Anterior cingulate cortex (tissue), 58 donors: ENCODE measurements at places on chromosomes 3 and 15.
A peak's percentile ranks its signal among the peaks of the same experiment; 100 is the strongest.

GRCh38 chr15:72966641-72967040, 85.6 kb upstream of the NEO1 start:
- DNase-seq, result no peak

- no peak for DNase-seq
Observed at GRCh38 chr3:98763076-98763475, at the start of gene ST3GAL6. Gene ST3GAL6, plus strand, starts transcription at chr3:98763340. Its CDS starts 5,101 bp downstream, at chr3:98768441.

- DNase-seq, result no peak
Observed at GRCh38 chr3:9902372-9903237, at the start of gene IL17RE. Gene IL17RE, plus strand, starts transcription at chr3:9902848. Its CDS starts 85 bp downstream, at chr3:9902933.

GRCh38 chr3:170021083-170021482, 16.7 kb upstream of the GPR160 start:
- no peak for DNase-seq

- DNase-seq, result no peak
Observed at GRCh38 chr15:38554354-38554753, 10.3 kb downstream of the RASGRP1 start.

GRCh38 chr3:183554377-183554776, 1.1 kb downstream of the KLHL6 start:
- no peak for DNase-seq

DNA sequence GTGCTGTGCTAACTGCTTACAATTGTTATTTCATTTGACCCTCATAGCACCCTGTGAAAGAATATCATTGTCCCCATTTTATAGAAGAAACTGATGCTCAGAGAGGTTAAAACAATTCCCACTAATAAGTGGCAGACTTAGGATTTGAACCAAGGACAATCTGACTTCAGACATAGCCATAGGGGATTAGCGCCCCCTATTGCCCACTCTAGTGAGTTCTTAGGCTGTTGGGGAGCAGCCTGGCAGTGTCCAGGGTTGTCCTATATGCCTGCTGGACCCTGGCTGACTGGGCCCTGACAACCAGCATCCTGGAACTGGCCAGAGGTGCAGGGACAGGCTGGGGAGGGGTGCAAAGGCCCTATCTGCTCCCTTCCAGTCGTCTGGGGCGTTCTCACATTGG, 15.4 kb downstream of the DPH3 start:
- no peak for DNase-seq

DNA sequence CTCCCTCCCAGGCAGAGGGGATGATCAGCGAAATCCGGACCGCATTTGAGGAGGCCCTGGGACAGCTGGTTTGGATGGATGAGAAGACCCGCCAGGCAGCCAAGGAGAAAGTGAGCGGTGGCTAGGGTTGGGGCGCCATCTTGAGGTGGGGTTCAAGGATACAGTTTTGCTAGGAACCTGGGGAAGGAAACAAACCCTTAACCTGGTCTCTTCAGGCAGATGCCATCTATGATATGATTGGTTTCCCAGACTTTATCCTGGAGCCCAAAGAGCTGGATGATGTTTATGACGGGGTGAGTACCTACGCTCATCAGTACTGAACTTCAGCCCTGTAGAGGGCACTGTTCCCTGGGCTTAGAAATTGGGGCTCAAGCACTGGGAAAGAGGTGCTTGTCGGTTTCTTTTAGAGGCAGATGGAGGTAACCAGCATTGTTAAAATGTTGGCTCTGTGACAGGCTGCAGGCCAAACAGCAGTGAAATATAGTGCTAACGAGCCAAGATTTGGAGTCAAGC, 9.6 kb upstream of the PSMD2 start:
- peak; percentile 22 for DNase-seq

- no peak for DNase-seq
Observed at GRCh38 chr3:73437828-73438227, 186.9 kb downstream of the PDZRN3 start.

GRCh38 chr3:162224746-162225145, 728.1 kb downstream of the OTOL1 start:
- no peak for DNase-seq

DNA sequence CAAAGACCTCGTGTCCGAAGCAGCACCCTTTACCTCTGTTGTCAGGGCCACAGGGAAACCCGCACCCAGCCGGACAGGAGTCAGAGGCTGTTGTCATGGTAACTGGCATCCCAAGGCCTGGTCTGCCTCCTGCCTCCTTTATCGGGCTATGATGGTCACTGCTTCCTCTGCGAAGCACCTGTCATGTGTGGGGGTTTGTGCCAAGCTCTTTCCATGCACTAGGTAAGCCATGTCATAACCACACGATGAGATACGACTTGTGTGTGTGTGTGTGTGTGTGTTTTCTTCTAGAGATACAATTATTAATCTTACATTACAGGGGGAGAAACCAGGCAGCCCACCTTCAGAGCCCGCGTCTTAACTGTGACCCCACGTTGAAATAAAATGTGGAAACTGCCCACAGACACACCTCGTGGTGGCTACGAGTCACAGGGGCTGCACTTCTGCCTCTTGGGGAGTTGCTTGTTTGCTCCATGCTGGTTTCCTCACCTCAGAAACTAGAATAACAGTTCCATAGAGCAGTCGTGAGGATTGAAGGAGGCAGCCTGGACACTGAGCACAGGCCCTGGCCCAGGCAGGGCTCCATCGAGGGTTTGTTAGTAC, 18.0 kb downstream of the ZDHHC19 start:
- DNase-seq, result no peak

DNA sequence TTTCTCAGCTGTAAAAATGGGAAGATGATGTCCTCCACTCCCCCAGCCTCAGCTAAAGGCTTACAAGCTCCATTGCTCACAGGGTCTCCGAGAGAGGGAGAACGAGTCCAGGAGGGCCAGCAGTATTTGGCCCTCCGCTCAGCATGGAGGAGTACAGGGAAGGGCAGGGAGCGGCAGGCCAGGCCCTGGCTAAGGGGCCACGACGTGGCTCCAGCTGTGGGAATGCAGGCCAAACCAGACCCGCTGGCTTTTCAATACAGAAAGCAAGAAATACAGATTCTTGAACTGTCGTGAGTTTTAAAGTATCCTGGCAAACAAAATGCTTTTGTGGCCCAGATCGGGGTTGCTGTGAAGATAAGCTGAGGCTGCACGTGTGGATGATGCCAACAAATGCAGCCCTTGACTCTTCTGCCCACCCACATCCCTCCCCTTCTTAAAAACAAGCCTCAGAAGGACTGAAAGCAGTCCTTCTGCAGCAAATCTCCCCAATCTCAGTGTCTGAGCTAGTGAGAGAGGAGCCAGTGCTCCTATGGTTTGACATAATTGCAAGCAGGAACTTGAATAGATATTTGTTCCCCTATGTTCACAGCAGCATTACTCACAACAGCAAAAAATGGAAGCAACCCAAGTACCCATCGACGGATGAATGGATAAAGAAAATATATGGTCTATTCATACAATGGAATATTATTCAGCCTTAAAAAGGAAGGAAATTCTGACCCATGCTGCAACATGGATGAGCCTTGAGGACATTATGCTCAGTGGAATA, 18.5 kb upstream of the FBLN2 start:
- DNase-seq, result no peak

DNA sequence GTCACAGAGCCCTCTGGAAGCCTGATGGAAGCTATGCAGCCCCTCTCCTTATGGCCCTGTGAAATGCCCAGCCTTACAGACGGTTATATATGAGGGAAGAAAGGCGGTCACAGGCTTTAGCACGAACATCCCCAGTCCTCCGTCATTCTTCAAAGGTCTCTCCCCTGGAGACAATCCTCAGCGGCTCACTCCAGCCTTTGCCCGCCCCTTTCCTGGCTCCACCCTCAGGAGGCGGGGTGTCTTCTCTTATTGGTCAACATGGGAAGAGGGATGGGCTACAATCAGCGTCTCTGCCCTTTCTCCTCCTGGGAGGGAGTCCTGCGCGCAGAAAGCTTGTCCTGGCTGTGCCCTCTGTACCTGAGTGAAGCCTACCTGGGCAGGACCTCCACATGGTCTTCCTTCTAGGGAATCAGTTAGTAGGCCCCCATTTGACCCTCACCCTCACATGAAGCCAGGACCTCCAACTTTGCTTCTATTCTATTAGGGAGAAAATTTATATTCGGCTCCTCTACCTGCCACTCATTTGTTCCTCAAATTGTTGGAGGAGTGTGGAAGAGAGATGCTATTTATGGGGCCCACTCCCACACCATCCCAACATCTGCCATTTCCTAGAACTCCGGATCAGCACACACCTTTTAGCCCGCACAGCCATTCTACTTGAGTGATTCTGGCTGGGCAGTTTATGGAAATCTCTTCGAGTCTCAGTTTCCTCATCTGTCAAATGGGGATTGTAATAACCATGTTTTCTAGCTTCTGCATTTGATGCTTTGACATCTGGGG, 112.9 kb upstream of the SLC6A11 start:
- no peak for DNase-seq

DNA sequence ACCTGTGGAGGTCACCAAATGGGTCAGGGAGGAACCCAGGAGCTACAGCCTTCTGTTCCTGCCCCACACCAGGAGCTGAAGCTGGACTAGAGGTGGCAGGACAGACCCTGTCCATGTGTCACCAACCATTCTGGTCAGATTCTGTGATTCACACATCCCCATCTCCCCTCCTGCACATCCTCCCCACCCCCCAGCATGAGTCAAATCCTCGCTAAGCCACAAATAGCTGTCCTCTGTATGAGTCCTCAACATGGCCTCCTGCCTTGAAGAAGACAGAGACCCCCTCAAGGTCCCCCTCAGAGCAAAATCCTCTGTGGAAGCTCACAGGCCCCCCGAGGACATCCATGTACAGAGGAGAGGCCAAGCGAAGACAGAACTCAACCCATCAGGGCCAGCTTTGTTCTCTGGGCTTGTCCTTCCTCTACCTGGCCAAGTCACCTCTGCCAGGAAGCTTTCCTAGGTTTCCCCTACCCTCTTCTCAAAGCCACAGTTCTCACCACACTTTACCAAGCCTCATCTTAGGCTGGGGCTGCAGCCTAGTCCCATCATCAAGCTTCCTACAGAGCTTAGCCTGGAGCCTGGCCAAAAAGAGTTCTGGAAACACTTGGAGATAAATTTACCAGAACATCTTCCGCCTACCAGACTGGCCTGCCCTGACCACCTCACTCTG, 17.1 kb downstream of the CACNA2D2 start:
- no peak for DNase-seq

GRCh38 chr3:20682573-20682972, 496.6 kb upstream of the SGO1 start:
- DNase-seq, result no peak

DNA sequence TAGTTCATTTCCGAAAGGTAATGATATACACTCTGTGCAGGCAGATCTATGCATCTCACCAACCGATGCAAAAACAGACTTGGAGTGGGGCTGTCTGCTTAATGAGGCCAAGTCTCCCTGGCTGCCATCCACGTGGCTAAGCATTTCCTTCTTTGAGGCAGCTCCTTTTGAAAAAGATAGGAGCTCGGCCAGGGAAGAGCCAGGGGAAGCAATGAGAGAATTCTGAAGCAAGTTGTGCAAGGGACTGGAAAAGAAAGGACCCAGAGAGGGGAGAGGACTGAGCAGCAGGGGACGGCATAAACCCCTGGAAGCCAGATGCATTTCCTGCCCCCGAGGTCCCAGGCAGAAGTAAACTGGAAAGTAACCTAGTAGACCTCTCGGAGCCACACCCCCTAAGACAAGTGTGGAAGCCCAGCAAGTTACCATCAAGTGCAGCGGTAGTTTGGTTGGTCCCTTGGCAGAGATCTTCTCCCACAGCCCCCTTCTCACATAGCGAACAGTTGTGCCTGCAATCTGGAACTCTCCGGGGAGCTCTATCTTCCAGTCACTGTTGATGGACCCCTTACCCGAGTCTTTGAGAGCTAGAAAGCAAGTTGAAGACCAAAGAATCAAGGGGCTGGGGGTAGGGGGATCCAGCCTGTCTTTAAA, 288.2 kb downstream of the ADAMTS17 start:
- no peak for DNase-seq

DNA sequence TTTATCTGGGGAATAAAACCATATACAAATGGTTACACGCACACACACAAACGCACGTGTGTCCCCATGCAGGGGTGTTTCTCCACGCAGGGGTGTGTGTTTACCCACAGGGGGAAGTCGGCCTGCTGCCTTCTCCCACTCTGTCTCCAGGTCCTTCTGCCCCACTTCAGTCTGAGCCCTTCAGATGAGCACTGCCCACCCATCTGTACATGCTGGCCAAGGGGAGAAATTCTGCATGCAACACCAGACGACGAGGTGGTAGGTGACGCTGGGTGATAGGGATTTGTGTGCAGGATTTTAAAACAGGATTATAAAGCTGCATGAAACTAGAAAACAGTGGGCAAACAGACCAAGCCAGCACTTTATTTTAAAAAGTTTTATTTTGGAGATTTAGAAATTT, 122.5 kb downstream of the TJP1 start:
- no peak for DNase-seq

DNA sequence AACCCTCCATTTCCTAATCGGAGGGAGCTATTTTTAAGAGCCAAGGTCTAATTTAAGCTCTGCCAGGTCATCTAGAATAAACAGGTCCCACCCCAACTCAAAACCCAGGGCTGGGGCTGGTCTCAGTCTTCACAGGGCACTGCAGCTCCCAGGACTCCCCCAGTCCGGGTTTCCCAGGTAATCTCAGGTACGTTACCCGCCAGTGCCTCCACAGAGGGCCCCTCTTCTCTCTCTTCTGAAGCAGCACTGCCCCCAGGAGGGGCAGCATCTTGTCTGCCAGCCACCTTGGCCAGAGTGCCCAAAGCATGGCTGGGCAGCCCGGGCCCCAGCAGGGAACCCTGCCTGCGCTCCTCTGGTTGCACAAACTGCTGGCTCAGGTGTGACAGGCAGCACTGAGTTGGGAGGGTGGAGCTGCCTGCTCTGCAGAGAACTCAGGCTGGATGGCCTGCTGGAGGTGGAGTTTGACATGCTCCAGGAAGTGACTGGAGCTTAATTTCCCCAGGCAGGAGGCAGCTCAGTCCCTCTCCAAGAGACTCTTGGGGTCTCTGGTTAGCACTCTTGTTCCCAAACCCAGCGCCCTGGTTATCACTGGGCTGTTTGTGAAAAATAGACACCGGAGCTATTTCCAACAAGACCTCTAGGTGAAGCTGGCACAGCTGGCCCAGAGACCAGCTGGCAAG, at the start of gene PLA2G4F:
PLA2G4F (minus strand) TSS at position 394 of the 680 bp plus-strand sequence; CDS start at position 307, 87 bp downstream.
- DNase-seq, result no peak

DNA sequence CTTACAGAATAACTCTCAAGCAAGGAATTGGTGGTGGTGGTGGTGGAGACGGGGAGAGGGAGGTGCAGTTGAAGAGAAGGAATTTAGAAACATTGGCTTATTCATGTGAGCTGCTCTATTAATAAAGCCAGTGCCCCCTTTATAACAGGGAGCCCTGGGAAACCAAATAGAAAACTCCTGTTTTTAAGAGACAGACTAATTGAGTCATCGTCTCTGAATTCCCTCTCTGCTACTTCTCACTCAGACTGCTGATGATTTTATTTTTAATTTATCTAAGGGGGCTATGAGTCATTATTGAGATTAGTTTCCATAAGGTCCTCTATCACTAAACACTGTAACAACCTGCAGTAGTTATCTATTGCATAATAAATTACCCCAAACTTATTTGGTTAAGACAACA, 145.9 kb upstream of the GALNT15 start:
- DNase-seq, result no peak
